ENCODE measurements at places on chromosomes 16 and 17.

DNA sequence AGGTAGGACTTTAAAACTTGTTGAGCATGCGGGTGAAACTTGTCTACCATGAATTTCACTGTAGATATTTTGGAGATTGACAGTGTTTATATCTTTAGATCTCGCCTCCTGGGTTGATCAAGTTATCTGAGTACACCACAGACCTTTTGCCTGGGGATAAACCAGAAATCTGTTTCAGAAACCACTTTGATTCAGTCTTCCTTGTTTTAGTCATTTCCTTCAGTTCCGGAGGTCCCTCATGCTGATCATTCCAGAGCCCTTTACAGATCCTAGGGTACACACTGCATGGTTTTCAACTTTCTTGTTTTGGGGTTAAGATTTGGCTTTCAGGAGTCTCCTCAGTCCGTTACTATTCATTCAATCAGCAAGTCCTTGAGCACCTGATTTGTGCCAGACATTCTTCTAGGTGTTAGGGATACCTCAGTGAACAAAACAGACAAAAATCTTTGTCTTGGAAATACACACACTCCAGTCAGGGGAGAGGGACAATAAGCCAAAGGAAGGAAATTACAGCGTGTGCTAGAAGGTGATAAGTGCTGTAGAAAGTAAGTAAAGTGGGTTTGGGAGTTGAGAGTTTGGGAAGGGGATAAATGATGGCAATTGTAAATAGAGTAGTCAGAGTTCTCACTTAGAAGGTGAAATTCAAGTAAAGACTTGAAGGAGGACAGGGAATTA lies 12.2 kb downstream of the NOD2 start:
- DNase-seq, result no peak

DNA sequence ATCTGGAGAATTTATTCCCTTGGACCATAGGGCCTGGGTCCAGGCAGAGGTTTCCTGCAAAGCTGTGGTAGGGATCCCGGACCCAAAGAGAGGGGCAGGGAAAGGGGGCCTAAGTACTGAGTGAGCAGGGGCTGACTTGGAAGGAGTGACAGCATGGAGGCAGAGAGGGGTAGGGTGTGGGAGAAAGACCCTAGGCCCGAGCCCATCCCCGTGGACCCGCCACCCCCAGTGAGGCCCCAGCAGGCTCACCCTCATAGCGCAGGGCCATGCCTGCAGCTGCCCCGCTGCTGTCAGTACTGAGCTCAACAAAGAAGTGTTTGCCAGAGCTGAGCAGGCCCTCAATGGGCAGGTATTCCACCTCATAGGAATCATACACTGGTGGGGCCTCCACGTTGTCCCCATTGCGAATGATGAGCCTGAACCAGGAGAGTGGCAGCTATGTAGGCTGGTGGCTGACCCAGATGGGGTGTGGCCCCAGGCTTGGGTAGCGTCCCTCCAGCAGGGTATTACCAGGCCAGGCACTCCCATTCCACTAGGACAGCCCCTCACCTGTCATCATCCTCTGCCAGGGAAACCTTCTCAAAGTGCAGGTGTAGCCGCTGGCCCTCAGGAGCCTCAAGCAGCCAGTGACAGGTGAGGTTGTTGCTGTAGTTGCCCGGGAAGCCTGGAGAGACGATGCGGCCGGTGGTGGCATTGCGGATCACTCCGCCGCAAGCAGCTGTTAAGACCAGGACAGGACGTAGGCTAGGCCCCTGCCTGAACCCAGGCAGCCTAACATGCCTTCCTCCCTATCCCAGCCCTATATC lies 9.1 kb upstream of the PHF12 start:
- no peak for DNase-seq

DNA sequence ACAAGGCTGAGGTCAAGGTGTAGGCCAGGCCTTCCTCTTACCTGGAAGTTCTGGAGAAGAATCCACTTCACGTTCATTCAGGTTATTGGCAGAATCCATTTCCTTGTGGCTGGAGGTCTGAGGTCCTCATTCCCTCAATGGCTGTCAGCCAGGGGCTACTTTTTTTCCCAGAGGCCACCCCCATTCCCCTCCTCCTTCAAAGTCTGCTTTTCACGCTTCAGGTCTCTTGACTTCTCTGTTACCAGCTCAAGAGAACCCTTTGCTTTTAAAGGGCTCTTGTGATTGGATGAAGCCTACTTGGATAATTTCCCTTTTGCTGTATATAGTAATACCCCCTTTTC lies 55.1 kb upstream of the LGALS9 start:
- DNase-seq, result no peak

- no peak for DNase-seq
Observed at GRCh38 chr17:21376081-21376758, at the start of gene KCNJ12. Gene KCNJ12, plus strand, starts transcription at chr17:21376357. Its CDS starts 38,986 bp downstream, at chr17:21415343.

GRCh38 chr16:12625068-12625467 lies 178.6 kb downstream of the CPPED1 start:
- DNase-seq, result no peak

DNA sequence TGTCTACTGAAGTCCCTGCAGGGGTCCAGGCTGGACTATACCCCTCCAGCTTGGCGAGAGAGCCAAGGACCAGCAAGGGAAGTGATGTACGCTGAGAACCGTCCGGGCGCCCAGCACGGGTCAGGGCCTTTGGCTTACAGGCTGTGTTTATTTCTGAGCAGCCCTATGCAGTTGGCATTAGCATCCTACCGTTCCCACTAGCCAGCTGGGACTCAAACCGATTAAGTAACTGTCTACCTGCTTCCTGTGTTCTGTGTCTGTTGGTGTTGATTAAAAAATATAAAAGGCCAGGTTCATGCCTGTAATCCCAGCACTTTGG lies 73.8 kb downstream of the CMIP start:
- DNase-seq, result no peak

GRCh38 chr16:9138021-9138680 lies 46.7 kb downstream of the HAPSTR1 start:
- no peak for DNase-seq

- no peak for DNase-seq
Observed at GRCh38 chr17:75891022-75891604, 5.6 kb downstream of the TRIM65 start.

DNA sequence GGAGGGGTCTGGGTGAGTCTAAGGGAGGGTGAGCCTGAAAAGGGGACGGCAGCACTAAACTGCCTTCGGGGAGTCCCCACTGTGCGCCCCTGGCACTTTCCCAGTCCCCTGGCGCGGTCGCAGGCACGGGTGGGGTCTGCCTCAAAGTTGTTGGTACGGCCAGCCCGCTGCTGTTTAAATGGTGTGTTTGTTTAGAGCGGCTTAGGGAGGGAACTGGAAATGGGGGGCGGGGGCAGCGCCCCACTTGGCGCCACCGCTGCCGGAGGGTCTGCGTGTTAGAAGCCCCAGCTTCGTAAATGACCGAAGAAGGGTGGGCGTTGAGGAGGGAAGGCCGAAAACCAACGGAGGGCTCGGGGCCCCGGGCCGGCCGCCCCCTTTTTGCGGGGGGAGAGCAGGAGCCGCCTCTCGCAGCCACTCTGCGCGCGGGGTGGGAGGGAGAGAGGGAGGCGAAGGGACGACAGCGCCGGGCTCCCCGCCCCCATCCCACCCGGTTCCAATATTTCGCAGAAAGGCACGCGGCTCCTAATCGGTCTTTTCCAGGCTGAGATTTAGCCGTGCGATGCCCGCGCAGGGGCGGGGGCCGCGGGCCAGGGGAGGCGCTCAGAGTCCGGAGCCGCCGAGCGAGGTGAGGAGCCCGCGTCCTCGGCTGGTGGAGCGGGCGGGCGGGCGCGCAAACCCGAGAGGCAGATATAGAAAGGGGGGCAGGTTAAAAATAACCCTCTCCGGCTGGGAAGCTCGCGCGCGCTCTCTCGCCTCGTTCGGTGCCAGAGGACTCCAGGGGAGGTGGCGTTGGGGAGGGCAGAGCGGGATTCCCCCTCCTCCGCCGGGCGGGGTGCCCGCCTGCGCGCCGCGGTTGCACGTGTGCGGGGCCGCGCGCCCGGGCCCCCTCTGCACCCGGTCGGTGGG lies 54.9 kb downstream of the SREBF1 start:
- no peak for DNase-seq

DNA sequence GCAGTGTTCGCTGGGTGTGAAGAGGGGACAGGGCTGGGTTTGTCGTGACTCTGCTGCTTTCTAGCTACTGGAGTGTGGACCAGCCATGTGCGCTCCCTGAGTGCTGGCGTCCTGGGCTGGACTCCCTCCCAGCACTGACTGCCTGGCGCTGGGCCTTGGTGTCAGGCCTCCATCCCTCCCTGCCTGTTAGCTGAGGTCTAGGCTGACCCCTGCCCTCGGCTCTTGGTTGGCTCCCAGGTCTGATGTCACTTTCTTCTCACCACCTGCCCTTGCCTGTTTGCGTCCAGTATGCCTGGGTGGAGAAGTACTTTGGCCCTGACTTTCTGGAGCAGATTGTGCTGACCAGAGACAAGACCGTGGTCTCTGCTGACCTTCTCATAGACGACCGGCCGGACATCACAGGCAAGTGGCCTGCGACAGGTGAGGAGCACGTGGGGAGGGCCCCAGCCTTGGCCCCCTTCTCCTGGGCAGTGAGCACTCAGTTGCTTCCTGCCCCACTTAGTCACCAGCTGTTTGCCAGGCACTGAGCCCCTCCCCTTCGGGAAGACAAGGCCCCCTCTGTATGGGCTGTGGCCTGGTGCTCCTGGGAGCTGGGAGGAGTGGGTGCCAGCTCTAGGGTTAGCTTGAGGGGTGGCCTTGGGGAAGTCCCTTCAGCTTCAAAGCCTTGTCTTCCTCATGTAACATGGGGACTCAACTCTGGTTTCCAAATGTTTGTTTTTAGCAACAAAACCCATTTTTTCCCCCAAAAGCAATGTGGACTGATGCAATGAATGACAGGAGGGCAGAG lies 41.5 kb downstream of the NT5M start:
- no peak for DNase-seq

- DNase-seq, result no peak
Observed at GRCh38 chr16:75599452-75600277, 23.4 kb downstream of the ADAT1 start.

GRCh38 chr16:69064124-69064763 lies 41.2 kb upstream of the HAS3 start:
- DNase-seq, result no peak

DNA sequence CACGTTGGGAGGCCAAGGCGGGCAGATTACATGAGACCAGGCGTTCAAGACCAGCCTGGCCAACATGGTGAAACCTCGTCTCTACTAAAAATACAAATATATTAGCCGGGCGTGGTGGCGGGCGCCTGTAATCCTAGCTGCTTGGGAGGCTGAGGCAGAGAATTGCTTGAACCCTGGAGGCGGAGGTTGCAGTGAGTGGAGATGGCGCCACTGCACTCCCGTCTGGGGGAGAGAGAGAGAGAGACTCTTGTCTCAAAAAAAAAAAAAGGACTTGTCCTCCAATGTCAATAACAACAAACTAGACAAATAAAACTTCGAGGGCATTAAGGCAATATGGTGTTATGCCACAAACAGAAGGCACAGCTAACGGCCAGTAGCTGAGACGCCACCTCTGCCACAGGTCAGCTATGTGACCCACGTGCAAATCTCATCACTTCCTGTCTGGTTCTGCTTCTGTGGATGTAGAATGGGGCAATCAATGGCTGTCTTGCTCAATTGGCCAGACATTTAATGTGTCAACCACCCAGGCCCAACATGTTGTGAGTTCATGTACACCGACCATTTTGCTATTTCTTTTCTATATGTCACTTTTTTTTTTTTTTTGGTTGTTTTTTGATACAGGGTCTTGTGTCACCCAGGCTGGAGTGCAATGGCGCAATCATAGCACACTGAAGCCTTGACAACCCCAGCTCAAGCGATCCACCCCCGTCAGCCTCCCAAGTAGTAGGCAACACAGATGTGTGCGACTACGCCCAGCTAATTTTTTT lies 834 bp upstream of the TXNDC11 start:
- peak; percentile 39 for DNase-seq

GRCh38 chr16:65834688-65835087 lies 531.8 kb upstream of the CDH5 start:
- DNase-seq, result no peak

- DNase-seq, result no peak
Observed at GRCh38 chr16:31107465-31107867, 720 bp upstream of the BCKDK start.

- DNase-seq, result no peak
Observed at GRCh38 chr17:69524854-69525253, 110.4 kb downstream of the MAP2K6 start.

- DNase-seq, result no peak
Observed at GRCh38 chr17:78355045-78355641, 4.7 kb downstream of the SOCS3 start.

DNA sequence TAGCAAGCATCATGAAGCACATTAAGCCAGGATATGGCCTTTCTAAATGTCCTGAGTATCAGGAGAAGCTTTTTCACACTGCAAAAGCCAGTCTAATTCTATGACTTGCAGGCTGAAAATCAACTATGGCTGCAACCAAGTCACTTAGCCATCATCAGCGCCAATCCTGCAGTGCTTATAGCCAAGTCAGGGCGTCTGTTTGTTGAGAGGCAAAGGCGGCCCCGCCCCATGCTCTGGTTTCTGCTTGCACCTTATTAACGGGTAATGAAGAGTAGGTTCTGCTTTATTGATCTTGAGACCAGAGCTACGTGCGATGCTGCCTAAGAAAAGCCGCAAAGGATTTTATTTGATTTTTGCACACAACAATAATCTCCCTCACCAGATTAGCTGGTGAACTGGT lies 88.4 kb downstream of the CDH13 start:
- DNase-seq, result no peak

GRCh38 chr17:13541032-13541480 lies 60.7 kb downstream of the HS3ST3A1 start:
- no peak for DNase-seq

DNA sequence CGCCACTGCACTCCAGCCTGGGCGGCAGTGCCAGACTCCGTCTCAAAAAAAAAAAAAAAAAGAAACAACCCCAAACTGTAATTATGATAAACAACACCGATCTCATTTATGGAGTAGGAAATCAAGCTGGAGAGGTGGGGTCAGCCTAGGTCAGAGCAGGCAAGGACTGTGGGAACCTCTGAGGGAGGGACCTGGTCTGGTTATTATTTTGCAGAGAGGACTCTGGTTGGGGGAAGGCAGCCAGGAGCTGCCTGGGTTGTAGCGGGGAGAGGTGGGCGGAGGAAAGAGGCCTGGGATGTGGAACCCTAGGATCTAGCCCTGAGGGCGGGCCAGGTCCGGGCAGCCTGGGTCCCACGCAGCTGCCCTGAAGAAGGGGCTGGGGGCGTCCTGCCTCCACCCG lies 10.9 kb upstream of the HS3ST6 start:
- DNase-seq, result no peak

DNA sequence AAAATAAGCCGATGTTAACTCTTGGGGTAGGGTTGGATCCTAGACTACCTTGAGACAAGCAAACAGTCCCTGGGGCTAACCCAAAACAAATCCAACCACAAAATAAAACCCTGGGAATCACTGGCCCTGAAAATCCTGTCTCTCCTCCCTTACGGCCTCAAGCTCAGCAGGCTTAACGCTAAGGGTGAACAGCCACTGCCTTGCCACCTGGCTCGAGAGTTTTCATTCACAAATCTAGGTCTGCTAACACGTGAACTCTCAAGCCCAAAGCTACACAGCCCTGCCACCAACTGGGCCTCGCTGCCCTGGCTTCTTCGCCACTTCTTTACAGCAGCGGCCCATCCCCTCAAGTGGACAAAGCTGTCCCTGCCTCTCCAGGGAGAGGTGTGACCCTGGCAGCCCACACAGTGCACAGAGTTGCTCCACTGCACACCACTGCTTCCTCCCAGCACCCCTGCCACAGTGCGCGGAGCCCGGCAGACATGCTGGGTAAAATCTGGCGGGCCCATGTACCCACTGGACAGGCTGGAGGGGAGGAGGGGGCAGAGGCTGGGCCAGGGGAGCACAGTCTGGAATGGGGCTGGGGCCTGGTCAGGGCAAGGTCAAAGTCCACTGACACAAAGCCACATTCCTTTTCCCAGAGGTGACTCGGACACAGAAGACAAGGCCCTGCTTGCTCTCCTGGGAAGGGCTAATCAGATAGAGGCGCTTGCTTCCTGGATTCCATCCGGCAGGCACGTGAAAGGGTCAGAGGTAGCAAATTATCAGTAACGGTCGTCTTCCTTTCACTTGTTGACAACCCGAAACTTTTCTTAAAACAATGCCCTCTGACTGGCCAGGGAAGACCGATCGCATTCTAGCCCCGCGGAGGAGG lies 996 bp downstream of the PCYT2 start:
- no peak for DNase-seq
